Activated effector memory CD4-positive, alpha-beta T cell treated with anti-CD3 and anti-CD28 coated beads, Interleukin-2, amount 50 U/mL, for 16 hours (primary cell): ENCODE measurements at places on chromosomes 11 and 22.
A peak's percentile ranks its signal among the peaks of the same experiment; 100 is the strongest.

- DNase-seq, result no peak
These were observed 253.7 kb upstream of the B3GAT1 start for GRCh38 chr11:134665571-134666270.

- peak; percentile 92 for DNase-seq
These were observed 91.5 kb downstream of the CACNA1I start for GRCh38 chr22:39661842-39662685.

GRCh38 chr11:24900514-24900913 is 403.7 kb downstream of the LUZP2 start:
- no peak for DNase-seq

- DNase-seq, result no peak
These were observed 140.2 kb upstream of the TIMP3 start for GRCh38 chr22:32661296-32661695.

DNA sequence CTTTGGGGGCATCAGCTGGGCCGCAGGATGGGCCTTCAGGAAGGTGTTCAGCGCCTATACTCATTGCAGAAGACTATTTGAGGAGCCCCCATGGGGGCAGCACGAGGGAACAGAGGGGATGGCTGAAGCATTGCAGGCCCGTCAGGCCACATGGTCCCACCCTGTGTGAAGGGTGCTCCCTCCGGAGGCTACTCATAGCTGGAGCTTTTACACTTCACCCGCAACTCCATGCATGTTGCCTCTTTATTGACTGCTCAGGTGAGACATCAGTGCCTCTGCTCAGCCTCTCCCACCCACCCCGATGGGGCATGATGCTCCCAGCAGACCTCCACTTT is 1500.9 kb downstream of the TBC1D22A start:
- no peak for DNase-seq
